NCI-H1092 treated with DMSO at 0.1 percent for 48 hours (cell line): ENCODE measurements at places on chromosomes 11 and 22.

DNA sequence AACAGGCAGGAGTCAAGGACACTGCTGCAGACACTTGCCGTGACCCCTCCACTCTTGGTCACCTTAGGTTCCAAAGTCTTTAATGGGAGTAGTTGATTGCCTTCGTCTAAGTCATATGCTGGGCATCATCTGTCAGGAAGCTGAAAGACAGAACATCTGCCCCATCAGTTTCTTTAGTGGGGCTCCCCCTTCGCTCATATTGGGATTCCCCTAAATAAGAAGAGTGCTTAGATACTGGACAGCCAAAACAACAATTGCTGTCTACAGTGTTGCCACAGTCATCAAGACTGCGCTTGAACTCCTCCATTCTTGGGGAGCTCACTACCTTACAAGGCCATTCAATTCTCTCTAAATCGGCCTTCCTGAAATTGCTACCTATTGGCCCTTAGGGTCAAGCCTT, 58.5 kb downstream of the UBASH3B start:
- no peak for DNase-seq

DNA sequence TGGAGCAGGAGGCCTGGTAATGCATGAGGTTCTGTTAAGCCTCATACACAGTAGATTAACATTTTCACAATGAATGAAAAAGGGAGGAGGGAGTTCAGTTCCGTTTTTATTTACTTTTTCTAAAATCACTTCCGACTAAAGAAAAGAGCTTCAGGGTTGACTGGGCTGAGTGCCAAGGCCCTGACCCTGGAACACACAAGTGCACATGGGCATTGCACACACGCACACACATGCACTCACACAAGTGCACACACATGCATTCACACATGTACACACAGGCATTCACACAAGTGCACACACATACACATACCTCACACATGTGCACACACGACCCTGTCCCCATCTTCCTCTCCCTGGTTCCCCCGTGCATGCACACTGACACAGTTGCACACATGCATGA, 303.3 kb downstream of the BRD1 start:
- no peak for DNase-seq

DNA sequence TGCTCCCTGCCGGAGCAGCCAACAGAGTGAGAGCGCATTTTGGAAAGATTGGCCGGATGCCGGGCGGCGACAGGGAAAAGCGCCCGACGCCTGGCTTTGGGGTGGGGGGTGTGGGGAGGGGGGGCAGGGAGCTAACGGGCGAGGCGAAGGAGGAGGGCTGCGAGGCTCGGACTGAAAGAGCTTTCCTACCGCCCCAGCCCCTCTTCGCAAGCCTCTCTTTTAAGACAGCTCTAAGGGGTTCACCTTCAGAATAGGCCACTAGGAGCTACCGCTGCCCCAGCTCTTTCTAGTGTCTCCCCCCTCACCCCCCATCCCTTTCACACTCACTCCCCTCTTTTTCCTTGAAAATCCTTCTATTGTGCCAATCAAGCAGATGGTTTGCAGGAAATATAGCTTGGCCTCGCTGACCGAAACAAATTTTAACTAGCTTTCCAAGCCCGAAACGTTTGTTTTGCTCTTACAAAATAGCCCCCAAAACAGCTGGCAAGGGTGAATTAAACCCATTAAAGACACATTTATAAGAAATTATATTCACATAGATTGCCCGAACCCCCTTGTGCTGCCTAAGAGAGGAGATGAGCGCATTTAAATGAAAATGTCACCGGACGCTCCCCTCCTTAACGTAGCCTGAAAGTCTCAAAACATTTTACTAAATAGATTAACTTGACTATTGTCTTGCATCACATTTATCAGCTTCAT, 3.7 kb upstream of the DBX1 start:
- peak; percentile 24 for DNase-seq

DNA sequence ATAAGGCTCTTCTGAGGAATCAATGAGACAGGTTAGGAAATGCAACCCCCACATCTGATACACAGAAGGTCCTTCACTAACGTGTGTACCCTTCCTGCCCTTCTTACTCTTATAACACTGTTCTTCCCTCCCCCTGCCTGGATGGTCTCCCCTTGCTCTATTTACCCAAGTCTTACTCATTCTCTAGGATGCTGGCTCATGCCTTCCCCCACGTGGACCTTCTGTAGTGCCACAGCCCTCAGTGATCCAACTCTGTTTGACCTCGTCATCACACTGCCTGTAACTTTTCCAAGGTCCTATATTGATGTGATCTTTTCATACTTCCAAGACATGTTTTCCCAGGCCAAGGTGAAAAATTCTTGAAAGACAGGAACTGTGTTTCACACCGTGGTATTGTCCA, 79.8 kb downstream of the C11orf58 start:
- DNase-seq = no peak
